Transverse colon (tissue), 4 donors: ENCODE measurements at places on chromosomes 5 and 9. TPM values are rescaled to one million over a fixed set of nuclear protein-coding genes. Genes with fewer than 3 reads are reported as not detected.

CDH9 gene
- total RNA-seq, result not detected

LHX6 gene
- total RNA-seq, result 1.4 TPM

FAM163B gene
- not detected for total RNA-seq

ECSCR gene
- total RNA-seq, result 3.6 TPM

C5orf58 gene
- not detected for total RNA-seq

BTNL3 gene
- 15.7 TPM for total RNA-seq

- no peak overlapping the region for H3K4me3 ChIP-seq
- DNase-seq, result no peak
- H3K27me3 ChIP-seq, result no peaks in the 10 kb centered on the region
- H3K36me3 ChIP-seq, result no peaks in the 10 kb centered on the region
- H3K4me1 ChIP-seq, result peaks cover 69% of the 10 kb centered on the region
- peak overlapping the region; percentile 86 for H3K27ac ChIP-seq
Observed at GRCh38 chr9:93225417-93225816, 41.5 kb downstream of the WNK2 start.

GRCh38 chr9:132142924-132143323, 18.9 kb upstream of the NTNG2 start:
- no peaks in the 10 kb centered on the region for H3K36me3 ChIP-seq
- no peak overlapping the region for H3K27ac ChIP-seq
- no peak overlapping the region for H3K4me3 ChIP-seq
- peaks cover 75% of the 10 kb centered on the region for H3K27me3 ChIP-seq

DNA sequence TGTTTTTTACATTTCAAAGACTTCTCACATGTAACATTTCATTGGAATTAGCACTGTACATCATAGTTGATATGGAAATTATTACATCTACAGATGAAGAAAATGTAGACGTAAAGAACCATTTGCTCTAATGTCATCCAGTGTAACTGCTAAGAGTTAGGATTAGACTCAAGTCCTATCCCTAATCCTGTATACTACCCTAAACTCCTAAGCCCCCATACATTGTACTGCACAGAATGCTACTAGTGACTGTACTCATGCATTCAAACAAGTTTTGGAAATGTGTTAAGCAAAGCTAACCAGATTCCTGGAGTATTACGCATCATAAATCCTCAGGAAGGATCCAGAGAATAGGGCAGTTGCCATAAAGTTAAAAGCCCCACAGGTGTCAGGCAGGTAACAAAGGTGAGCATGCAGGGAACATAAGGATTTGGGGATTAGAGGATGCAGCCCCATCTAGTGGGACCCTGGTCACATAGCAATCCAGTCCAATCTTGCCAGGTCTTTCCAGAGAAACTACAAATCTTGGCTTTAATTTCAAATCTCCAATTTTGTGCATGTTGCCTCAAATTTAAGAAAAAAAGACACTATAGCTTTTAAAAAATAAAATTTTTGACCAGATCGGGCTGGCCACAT, 32.0 kb downstream of the HAVCR1 start:
- no peaks in the 10 kb centered on the region for H3K27me3 ChIP-seq
- H3K4me3 ChIP-seq, result no peak overlapping the region
- peak; percentile 20 for DNase-seq
- no peaks in the 10 kb centered on the region for H3K36me3 ChIP-seq
- no peak overlapping the region for H3K27ac ChIP-seq

- peak overlapping the region; percentile 93 for H3K27ac ChIP-seq
- no peak for DNase-seq
- peaks cover 98% of the 10 kb centered on the region for H3K4me1 ChIP-seq
- no peak overlapping the region for H3K4me3 ChIP-seq
- H3K27me3 ChIP-seq, result no peaks in the 10 kb centered on the region
Observed at GRCh38 chr9:136529516-136530460, 16.1 kb downstream of the NOTCH1 start.

GRCh38 chr5:176533390-176533789, 3.8 kb downstream of the RNF44 start:
- H3K27ac ChIP-seq, result peak overlapping the region; percentile 99
- peaks cover 15% of the 10 kb centered on the region for H3K36me3 ChIP-seq
- no peak for DNase-seq
- H3K4me3 ChIP-seq, result no peak overlapping the region
- H3K27me3 ChIP-seq, result no peaks in the 10 kb centered on the region

GRCh38 chr5:137695651-137696428, 40.0 kb downstream of the KLHL3 start:
- H3K27ac ChIP-seq, result peak overlapping the region; percentile 7
- H3K36me3 ChIP-seq, result no peaks in the 10 kb centered on the region
- no peak for DNase-seq

DNA sequence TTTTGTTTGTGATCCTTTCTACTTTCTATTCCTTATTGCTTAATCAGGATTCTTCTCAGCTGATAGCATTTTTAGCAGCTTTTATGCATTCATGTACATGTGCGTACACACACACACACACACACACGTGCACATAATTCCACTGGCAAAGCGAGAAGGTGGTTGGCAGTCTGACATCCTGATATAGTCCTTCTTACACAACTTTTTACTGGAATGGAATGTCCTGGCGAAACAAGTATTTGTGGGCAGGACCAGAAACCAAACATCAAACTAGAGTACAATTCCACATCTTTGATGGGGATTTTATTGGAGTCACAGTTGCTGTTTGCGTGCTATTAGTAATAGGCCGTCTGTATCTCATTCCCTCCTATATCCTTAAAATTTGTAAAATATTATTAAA, 356.5 kb downstream of the CCDC171 start:
- no peaks in the 10 kb centered on the region for H3K27me3 ChIP-seq
- no peak for DNase-seq
- no peaks in the 10 kb centered on the region for H3K36me3 ChIP-seq
- no peak overlapping the region for H3K4me3 ChIP-seq
- no peaks in the 10 kb centered on the region for H3K4me1 ChIP-seq
- H3K27ac ChIP-seq, result no peak overlapping the region

- peak within 1 kb of the TSS; percentile 67 for H3K4me3 ChIP-seq
- H3K36me3 ChIP-seq, result peaks cover 9% of the 10 kb centered on the region
- peaks cover 20% of the 10 kb centered on the region for H3K4me1 ChIP-seq
- no peaks in the 10 kb centered on the region for H3K27me3 ChIP-seq
Observed at GRCh38 chr5:179907556-179908324, at the start of gene TBC1D9B. TBC1D9B (minus strand) TSS chr5:179907897; CDS start chr5:179907821, 76 bp downstream.

GRCh38 chr9:84710701-84711397, 41.3 kb downstream of the NTRK2 start:
- no peak overlapping the region for H3K27ac ChIP-seq
- H3K36me3 ChIP-seq, result no peaks in the 10 kb centered on the region
- H3K4me3 ChIP-seq, result no peak overlapping the region
- H3K27me3 ChIP-seq, result no peaks in the 10 kb centered on the region
- no peak for DNase-seq
- no peaks in the 10 kb centered on the region for H3K4me1 ChIP-seq

- no peaks in the 10 kb centered on the region for H3K4me1 ChIP-seq
- H3K36me3 ChIP-seq, result no peaks in the 10 kb centered on the region
- H3K4me3 ChIP-seq, result no peak overlapping the region
- DNase-seq, result peak; percentile 26
- H3K27me3 ChIP-seq, result no peaks in the 10 kb centered on the region
Observed at GRCh38 chr5:14977058-14977685, 105.6 kb upstream of the ANKH start.
